ENCODE measurements at places on chromosomes 13 and 19. TPM values are rescaled to one million over a fixed set of nuclear protein-coding genes. Genes with fewer than 3 reads are reported as not detected.

DNA sequence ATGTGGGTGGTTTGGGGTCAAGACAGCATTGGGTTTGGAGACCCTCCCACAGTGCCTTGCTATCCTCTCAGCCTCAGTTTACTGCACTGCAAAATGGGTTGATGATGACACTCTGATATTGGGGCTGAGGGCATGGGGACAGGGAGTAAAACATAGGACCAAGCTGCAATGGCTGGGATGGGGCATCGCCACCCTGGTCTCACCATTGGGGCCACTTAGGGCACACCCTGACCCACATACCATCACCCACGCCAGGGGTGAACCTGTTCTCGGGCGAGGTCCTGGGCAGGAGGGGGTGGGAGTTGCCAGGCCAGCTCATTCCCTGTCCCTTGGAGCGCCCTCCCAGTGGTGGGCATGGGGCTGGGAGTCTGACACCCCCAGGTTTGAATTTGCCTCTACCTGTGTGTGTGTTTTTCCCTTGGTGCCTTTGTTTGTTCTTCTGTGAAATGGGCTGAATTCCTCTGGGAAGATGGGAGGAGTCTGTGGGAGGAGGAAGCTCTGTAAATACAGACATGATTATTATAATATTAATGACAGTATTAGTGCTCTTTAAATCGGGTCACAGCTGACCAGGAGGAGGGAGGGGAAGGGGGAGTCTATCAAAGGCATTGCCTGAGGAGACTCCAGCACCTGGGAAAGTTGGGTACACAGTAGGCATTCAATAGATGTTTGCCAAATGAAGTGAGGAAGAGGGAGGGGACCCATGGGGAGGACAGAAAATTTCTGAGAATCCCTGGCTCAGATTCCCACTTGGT lies 2.2 kb upstream of the FCHO1 start:
- DNase-seq = no peak

DNA sequence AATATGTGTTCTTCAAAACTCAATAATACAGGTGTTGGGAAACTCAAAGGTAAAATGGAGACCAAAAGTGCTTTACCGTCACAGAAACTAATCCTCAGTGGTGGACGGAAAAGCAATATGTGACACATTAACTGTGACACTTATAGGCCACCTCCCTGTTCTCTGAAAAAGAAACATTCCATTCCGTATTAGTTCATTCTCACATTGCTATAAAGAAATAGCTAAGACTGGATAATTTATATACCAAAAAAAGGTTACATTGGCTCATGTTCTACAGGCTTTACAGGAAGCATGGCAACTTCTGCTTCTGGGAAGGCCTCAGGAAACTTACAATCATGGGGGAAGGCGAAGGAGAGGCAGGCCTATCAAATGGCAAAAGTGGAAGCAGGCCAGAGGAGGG lies 435.3 kb upstream of the HTR2A start:
- no peak for DNase-seq

DNA sequence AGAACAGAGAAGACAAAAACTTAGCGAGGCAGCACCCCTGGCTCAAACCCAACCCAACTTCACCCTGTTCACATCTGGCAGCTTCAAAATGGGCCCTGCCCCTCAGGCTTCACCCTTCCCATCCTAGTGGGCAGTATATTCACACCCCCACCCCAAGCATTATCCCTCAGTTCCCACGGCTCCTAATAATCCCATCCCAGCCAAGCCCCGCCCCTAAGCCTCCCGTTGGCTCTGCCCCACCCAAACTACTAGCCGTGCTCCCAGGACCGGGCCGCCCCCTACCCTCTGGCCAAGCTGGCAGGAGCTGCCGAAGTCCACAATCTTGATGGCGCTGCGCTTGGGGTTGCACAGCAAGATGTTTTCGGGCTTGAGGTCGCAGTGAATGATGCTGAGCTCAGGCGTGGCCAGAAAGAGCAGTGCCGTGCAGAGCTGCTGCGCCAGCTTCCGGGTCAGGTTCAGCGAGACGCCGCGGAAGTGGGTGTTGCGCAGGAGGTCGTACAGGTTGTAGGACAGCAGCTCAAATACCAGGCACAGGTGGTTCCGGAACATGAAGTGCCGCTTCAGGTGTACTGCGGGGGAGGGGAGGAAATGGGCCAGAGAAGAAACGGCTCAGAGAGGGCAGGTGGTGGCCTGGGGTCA lies 5.8 kb downstream of the DYRK1B start:
- no peak for DNase-seq

DNA sequence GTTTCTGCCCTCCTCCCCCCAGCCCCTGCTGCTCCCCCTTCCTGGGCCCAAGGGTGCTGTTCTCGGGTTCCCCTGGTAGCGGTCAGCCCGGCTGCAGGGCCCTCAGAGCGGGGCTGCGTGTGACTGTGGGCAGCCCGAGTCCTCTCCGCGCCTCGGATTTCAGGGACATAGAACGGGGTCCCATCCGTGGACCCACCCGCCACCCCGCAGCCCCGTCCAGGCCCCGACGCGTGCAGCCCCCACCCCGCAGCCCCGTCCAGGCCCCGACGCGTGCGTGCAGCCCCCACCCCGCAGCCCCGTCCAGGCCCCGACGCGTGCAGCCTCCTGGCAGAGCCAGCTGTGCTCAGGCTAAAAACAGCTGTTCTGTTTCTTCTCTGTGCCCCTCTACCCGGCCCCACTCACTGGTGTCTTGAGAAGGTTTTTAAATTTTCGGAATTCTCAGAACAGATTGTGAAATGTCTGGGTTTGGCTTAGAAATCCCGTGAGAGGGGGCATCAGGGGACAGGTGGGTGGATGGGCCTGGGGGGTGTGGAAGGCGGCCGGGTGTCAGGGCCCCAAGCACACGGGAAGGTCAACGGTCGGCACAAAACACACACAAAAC lies 5.5 kb upstream of the PRTN3 start:
- DNase-seq = peak; percentile 53

- DNase-seq = no peak
Observed at GRCh38 chr19:34179066-34179465, 6.8 kb downstream of the LSM14A start.

GRCh38 chr13:24301911-24302310 lies 7.5 kb upstream of the C1QTNF9 start:
- no peak for DNase-seq

MBD3L2 gene
- polyA plus RNA-seq = 0.12 TPM

FAM83E gene
- polyA plus RNA-seq = not detected

ZNF560 gene
- 0.10 TPM for polyA plus RNA-seq

GPR183 gene
- polyA plus RNA-seq = 0.07 TPM

SMIM24 gene
- polyA plus RNA-seq = 0.12 TPM

Measured in SK-N-SH (cell line).